Type B pancreatic cell (in vitro differentiated cells): ENCODE measurements at places on chromosomes 13 and 19. TPM values are rescaled to one million over a fixed set of nuclear protein-coding genes. Genes with fewer than 3 reads are reported as not detected.

DNA sequence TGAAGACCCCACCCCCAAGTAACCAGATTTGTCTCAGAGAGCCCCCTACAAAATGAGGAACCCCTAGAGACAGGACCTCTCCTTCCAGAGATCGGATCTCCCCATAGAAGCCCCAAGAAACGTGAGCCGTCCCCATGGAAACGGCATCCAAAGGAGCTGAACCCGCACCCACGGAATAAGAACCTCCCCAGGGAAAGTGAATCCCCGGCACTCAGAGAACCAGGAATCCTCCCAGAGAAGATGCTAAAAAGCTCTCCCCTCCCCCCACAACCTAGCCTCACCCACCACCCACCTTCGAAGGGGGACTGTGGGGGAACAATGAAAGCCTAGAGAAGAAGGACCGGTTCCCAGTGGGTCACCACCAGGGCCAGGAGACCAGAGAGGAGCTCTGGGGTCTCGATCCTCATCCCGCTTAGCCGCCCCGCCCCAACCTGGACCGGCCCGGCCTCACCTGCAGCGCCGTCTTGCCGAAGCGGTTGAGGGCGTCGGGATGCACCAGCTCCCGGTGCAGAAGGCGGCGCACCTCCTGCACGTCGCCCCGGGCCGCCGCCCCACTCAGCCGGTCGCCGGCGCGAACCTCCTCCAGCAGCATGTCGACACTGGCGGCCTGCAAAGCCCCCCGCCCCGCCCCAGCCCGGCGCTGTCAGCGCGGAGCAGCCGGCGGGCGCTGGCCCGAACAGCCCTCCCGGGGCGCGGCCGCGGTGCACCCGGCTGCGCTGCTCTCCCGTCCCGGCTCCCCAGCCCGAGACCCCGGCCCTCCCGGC is 535 bp downstream of the CDKN2D start:
- peak overlapping the region; percentile 88 for H3K4me3 ChIP-seq
- no peak for DNase-seq
- no peaks in the 10 kb centered on the region for H3K36me3 ChIP-seq
- peaks cover 45% of the 10 kb centered on the region for H3K4me1 ChIP-seq
- peak overlapping the region; percentile 88 for H3K27ac ChIP-seq

GRCh38 chr13:49240017-49240416 is 7.7 kb upstream of the CDADC1 start:
- no peak for DNase-seq
- no peak overlapping the region for H3K27ac ChIP-seq
- H3K36me3 ChIP-seq = no peaks in the 10 kb centered on the region
- no peaks in the 10 kb centered on the region for H3K4me1 ChIP-seq

DNA sequence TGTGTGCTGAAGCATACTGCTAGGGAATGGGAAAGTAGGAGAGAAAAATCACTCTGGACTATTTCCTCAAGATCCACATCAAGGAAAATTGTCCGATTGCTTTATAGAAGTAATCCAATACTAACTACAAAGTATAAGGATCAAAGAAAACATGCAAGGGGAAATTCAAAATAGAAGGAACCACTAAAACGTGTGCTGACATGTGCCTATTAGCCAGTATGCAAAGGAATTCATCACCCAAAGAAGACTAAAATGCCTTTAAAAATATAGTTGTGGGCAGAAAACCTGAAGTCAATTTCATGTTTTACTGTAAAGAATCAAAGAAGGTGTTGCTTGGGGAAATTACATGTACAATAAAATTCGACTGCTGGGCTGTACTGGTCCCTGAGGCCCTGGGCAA is 14.3 kb downstream of the DLEU7 start:
- DNase-seq = no peak
- H3K27me3 ChIP-seq = peaks cover 3% of the 10 kb centered on the region
- no peak overlapping the region for H3K4me3 ChIP-seq
- H3K27ac ChIP-seq = no peak overlapping the region
- peaks cover 5% of the 10 kb centered on the region for H3K36me3 ChIP-seq
- H3K4me1 ChIP-seq = no peaks in the 10 kb centered on the region

DNA sequence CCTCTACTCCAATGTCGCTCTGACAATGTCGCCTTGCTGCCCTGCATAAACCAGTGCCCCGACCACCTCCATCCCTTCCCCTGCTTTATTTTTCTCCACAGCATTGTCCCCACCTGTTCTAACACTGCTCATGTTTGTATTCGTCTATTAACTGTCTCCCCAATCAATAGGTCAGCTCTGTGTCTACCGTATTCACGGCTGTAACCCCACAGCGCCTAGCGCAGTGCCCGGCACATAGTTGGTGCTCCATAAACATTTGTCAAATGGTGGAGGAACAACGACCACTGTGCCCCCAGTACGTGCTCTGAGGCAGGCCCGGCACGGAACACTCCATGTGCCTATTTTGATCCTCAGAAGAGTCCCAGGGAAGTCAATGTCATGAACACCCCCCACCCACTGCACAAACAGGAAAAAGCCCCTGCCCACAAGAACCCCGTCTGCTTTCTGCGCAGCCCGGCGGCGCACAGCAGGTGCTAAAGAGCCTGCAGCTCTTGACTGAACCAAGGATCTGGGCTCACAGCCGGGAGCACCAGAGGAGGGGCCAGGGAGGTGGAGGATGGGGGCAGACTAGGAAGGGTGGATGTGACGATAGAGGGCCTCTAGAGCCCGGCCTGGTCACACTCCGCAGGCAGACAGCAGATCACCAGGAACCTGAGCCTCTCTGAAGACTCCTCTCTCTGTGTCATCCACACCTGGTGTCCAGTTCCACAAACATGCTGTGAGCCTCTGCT is 1.8 kb upstream of the CEACAM16 start:
- H3K4me1 ChIP-seq = peaks cover 9% of the 10 kb centered on the region
- H3K27ac ChIP-seq = peak overlapping the region; percentile 70
- no peaks in the 10 kb centered on the region for H3K36me3 ChIP-seq
- DNase-seq = no peak
- H3K4me3 ChIP-seq = no peak overlapping the region

GRCh38 chr19:3684817-3685410 is 15.4 kb downstream of the PIP5K1C start:
- no peak for DNase-seq
- peaks cover 29% of the 10 kb centered on the region for H3K4me1 ChIP-seq
- H3K27ac ChIP-seq = no peak overlapping the region
- peaks cover 11% of the 10 kb centered on the region for H3K36me3 ChIP-seq
- H3K4me3 ChIP-seq = no peak overlapping the region

SMIM24 gene
- 7.0 and 21.9 TPM in 2 replicates for total RNA-seq

WDR87 gene
- not detected in 2 replicates for total RNA-seq

PLPPR3 gene
- total RNA-seq = 9.9 and 29.2 TPM in 2 replicates

UBE2L5 gene
- not detected in 2 replicates for total RNA-seq

APC2 gene
- 1.2 and 9.2 TPM in 2 replicates for total RNA-seq

ACER1 gene
- total RNA-seq = not detected in 2 replicates
